ENCODE measurements at places on chromosomes 16 and 17. TPM values are rescaled to one million over a fixed set of nuclear protein-coding genes. Genes with fewer than 3 reads are reported as not detected.

The NPIPB5 gene
- total RNA-seq: 60.5 TPM

The CRISPLD2 gene
- total RNA-seq: 38.1 TPM

The RPL26 gene
- total RNA-seq: 1,770 TPM

The CACNB1 gene
- 8.0 TPM for total RNA-seq

The GGT6 gene
- not detected for total RNA-seq

The HS3ST4 gene
- not detected for total RNA-seq

The KREMEN2 gene
- not detected for total RNA-seq

The FNDC8 gene
- total RNA-seq: not detected

The CACNG3 gene
- not detected for total RNA-seq

The PRSS36 gene
- total RNA-seq: 0.59 TPM

The TACO1 gene
- 14.1 TPM for total RNA-seq

The MYH11 gene
- 1.2 TPM for total RNA-seq

The SKAP1 gene
- total RNA-seq: not detected

The NOL3 gene
- total RNA-seq: 42.4 TPM

The RAP1GAP2 gene
- 1.2 TPM for total RNA-seq

The WBP2 gene
- 45.3 TPM for total RNA-seq

The C16orf96 gene
- not detected for total RNA-seq

The MPV17L gene
- 0.78 TPM for total RNA-seq

The FN3K gene
- total RNA-seq: 14.3 TPM

The CAPNS2 gene
- total RNA-seq: 0.89 TPM

The SCO1 gene
- 28.6 TPM for total RNA-seq

The TBC1D26 gene
- total RNA-seq: 0.39 TPM

The CD300H gene
- total RNA-seq: not detected

The CACNG4 gene
- not detected for total RNA-seq

The SHCBP1 gene
- 3.8 TPM for total RNA-seq

Data from smooth muscle cell of the pulmonary artery (primary cell).